ENCODE measurements at places on chromosomes 5 and 9.

DNA sequence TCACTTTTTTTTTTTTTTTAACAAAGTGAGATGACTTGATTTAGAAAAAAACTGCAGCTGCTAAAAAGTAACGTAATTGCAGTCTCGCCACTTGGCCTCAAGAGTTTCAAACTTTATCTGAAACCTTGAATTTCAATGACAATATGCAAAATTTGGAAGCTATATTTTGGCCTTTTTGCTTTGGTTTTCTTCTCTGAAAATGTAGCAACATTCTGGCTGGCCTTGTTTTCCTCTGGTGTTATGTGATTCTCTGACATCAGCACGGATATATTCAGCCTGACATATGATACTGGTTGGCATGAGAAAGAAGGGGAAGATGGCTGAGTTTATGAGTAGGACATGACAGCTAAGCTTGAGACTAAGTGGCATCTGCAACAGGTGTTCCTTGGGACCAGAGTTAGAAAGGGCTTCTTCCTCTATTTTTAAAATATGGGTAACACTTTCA is 136.5 kb downstream of the MEF2C start:
- no peak overlapping the region for H3K4me3 ChIP-seq
- no peaks in the 10 kb centered on the region for H3K27me3 ChIP-seq
- DNase-seq = no peak
- peaks cover 2% of the 10 kb centered on the region for H3K4me1 ChIP-seq
- H3K27ac ChIP-seq = no peak overlapping the region
- H3K36me3 ChIP-seq = no peaks in the 10 kb centered on the region

DNA sequence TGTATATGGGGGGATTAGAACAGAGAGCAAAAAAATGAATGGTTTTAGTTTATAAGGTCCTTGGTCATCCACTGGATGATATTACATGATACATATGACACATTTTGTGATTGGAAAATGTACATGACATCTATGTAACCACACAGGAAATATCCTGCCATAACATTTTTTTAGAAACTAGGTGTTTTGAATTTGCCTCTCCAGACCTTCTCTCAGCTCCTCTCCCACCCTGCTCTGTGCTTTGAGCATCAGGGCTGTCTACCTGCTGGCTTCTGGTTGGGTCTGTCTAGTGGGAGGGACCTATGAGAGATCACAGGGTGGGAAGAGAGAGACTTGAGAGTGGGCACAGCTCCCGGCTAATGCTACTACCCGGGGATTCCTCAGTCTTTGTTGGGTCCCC is 24.4 kb downstream of the AKNA start:
- peak overlapping the region; percentile 44 for H3K27ac ChIP-seq
- no peak for DNase-seq
- H3K36me3 ChIP-seq = peaks cover 88% of the 10 kb centered on the region
- H3K4me3 ChIP-seq = no peak overlapping the region
- peaks cover 89% of the 10 kb centered on the region for H3K4me1 ChIP-seq

DNA sequence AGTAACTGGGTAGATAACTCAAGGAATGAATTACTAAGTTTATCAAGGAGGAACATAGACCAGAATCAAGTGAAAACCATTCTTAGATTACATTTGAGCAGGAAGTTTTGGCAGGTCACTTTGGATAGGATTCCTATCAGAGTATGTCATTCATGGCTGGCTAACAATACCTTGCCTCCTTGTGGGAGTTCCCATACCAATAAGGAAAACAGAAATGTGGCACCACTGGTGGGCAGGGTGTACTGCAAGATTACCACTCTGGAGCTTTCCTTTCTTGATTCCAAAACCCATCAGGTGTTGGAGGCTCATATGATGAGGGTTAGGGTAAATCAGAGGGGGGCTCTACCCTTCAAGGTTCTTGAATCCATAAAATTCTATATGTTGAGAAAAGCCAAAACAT is 18.6 kb upstream of the SPATA31D1 start:
- no peak overlapping the region for H3K27ac ChIP-seq
- H3K4me1 ChIP-seq = no peaks in the 10 kb centered on the region
- H3K36me3 ChIP-seq = no peaks in the 10 kb centered on the region
- H3K27me3 ChIP-seq = no peaks in the 10 kb centered on the region
- DNase-seq = no peak

DNA sequence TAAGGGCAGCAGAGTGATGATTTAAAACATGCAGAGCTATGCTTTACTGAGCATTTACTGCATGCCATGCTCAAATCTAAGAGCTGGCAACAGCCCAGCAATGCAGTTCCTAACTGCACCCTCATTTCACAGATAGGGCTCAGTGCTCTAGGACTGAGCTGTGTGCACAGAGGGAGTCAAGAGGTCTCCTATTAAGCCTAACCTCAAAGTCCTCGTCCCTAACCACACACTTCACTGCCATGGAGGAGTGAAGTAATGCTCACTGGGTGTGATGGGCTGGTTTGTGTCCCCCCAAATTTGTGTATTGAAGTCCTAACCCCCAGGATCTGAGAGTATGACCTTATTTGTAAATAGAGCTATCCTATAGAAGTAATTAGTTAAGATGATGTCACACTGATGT is 25.9 kb downstream of the BARX1 start:
- H3K4me1 ChIP-seq = no peaks in the 10 kb centered on the region
- DNase-seq = no peak
- H3K27ac ChIP-seq = no peak overlapping the region
- no peaks in the 10 kb centered on the region for H3K27me3 ChIP-seq
- no peaks in the 10 kb centered on the region for H3K36me3 ChIP-seq

DNA sequence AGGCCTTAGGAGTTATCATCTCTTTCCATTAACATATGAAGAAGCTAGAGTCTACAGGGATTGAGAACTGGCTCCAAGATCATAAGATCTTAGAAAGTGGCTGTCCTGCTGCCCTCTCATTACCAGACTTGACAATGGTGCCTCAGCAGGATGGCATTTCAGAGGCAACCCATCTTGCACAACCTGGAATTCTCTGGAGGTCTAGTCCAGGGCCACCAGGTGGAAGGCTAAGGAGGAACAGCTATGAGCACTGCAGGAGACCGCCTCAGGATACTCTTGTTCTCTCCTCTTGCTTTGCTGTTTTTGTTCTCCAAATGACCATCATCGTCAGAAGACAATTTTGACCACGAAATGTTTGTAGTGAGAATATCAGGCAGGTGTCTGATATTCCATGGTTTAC is 322.6 kb downstream of the FBXL17 start:
- no peaks in the 10 kb centered on the region for H3K36me3 ChIP-seq
- no peaks in the 10 kb centered on the region for H3K27me3 ChIP-seq
- DNase-seq = no peak
- no peak overlapping the region for H3K4me3 ChIP-seq
- no peaks in the 10 kb centered on the region for H3K4me1 ChIP-seq

Measured in CD4-positive, alpha-beta memory T cell (primary cell).